AG04449 (cell line): ENCODE measurements at places on chromosomes 7 and 10.

DNA sequence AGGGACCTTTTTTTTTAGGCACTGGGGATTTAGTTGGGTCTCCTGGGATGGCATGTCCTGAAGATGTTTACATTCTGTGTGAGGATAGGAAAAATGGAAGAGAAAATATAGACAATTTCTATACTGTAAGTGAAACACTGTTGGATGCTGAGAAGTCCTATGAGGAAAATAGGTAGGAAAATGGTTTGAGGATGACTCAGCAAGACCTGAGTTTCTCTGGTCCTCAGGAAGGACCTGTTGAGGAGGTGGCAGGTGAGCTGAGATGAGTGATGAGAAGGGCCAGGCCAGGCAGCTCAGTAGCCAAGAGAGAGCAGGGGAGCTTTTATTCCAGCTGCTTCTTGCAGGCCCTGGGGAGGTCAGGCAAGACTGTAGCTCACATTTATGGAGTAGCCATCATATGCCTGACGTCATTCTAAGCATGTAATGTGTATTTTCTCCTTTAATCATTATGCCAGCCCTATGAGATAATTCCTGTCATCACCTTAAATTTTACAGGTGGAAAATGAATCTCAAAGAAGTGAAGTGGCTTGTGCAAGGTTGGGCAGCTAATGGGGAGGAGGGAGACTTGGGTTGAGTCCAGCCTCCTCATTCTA lies 19.1 kb upstream of the LRRC18 start:
- DNase-seq: no peak

DNA sequence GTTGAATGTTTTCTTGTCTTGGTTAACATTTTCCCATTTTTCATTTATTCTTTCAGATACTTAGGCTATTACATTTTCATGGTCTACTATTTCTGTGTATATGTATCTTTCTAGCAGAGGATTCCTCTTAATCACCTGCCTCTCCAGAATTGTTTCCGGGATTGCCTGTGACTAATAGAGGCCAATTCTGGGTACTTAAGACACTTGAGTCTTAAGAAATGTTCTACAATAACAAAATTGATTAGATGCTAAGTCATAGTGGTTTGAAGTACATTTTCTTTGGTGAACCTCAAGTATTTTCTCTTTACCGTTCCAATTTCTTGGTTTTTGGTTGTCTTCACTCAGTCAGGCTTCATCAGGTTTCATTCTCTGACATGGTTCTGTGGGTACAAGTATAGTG lies 26.4 kb downstream of the BBS9 start:
- DNase-seq: peak; percentile 70

DNA sequence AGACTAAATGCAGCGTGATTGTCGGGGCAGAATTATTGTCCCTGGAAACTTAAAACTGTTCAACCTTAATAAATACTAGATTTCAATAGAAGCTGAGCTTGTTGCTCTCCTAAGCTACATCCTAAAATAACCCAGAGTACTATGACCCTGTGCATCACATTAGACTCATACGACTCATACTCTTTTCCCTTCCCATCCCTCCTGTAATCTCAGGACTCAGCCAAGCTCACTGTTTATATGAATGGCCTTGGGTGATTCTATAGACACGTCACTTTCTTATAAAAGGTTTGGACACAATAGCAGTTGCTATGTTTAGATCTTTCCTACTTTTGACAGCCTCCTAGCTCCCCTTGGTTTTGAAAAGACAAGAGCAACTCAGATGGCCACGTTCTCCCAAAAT lies 17.2 kb downstream of the TCF7L2 start:
- DNase-seq: no peak

- no peak for DNase-seq
Observed at GRCh38 chr7:36951257-36951697, 227.0 kb upstream of the AOAH start.

- DNase-seq: no peak
Observed at GRCh38 chr7:157545681-157546060, 208.9 kb downstream of the DNAJB6 start.
